ENCODE measurements at places on chromosomes 5 and 9. TPM values are rescaled to one million over a fixed set of nuclear protein-coding genes. Genes with fewer than 3 reads are reported as not detected.

FOXE1 gene
- total RNA-seq, result not detected

DNA sequence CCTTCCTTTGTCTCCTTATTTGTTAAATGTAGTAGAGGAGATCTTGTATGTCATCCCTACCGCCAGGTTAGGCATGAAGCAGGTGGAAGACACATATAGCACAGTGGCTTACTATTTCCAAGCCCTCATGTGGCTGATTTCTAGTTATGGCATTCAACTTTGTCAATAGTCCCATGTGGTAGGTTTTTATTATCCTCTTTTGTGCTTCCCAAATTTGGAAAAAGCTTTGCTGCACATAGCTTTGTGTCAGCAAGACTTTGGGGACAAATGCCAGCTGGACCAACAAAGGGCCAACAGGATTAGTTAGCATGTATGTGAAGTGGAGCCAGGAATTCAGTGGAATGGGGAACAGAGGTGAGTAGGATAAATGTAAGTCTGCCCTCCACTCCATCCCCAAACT lies 276.3 kb downstream of the PSAT1 start:
- no peak overlapping the region for H3K27ac ChIP-seq
- no peak overlapping the region for H3K4me3 ChIP-seq
- H3K27me3 ChIP-seq, result peaks cover 1% of the 10 kb centered on the region

GRCh38 chr5:112005623-112005930 lies 248.6 kb upstream of the NREP start:
- H3K4me1 ChIP-seq, result peaks cover 3% of the 10 kb centered on the region
- no peak overlapping the region for H3K4me3 ChIP-seq
- no peak for DNase-seq
- H3K27me3 ChIP-seq, result peaks cover 6% of the 10 kb centered on the region
- no peaks in the 10 kb centered on the region for H3K36me3 ChIP-seq

FBP2 gene
- not detected for total RNA-seq

GPR21 gene
- total RNA-seq, result 0.45 TPM

KIF20A gene
- total RNA-seq, result 50.7 TPM

DNA sequence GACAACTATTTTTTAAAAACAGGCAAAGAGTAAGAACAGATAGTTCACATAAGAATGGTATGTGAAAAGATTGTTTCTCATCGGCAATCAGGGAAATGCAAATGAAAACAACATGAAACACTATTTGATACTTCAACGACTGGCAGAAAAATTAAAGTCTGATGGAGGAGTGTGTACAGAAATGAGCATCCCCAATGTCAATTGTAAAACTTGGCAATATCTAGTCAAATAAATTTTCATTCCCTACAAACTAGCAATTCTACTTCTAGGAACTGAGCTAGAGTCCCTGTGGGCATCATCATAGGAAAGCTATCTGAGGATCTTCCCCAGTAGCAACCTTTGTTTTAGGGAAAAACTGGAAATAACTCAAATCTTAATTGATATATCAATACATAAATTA lies 29.0 kb upstream of the MAP3K1 start:
- peaks cover 3% of the 10 kb centered on the region for H3K4me1 ChIP-seq
- H3K36me3 ChIP-seq, result no peaks in the 10 kb centered on the region
- H3K4me3 ChIP-seq, result no peak overlapping the region
- no peak for DNase-seq
- H3K27ac ChIP-seq, result no peak overlapping the region

GRCh38 chr5:123599171-123599570 lies 87.2 kb downstream of the CSNK1G3 start:
- H3K4me3 ChIP-seq, result no peak overlapping the region
- H3K4me1 ChIP-seq, result peaks cover 11% of the 10 kb centered on the region
